ENCODE measurements at places on chromosomes 7 and 10.

DNA sequence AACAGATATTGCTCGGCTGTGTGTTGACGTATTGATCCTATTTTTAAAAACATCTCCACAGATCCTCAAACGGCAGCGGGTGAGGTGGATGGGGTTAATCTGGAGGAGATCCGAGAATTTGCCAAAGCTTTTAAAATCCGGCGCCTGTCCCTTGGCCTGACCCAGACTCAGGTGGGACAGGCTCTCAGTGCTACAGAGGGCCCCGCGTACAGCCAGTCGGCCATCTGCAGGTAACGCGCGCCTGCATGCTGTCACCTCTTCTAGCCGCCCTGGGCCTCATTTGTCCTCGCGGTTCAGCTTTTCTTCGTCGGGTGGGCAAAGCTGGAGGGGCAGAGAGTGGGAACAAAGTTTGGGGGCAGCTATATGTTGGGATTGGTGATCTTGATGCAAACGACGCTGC lies 105.7 kb upstream of the YAE1 start:
- DNase-seq = no peak

DNA sequence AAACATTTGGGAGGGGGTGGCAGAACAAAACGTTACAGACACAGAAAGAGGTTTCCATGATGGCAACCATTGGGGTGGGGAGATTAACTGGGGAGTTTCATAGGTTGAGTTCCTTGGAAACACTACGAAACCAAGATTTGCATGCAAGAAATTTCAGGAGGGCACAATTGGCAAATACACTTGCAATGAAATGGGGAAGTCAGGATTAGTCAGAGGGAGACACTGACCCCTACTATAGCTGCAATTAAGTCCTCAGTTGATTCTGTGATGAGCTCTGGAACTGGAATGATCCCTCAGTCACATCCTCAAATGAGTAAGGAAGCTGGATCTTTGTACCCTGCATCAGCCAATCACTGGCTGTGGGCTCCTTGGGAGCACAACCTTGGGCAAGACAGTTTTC lies 22.1 kb downstream of the CPEB3 start:
- no peak for DNase-seq

GRCh38 chr7:107147464-107148393 lies 21.1 kb upstream of the HBP1 start:
- DNase-seq = no peak

DNA sequence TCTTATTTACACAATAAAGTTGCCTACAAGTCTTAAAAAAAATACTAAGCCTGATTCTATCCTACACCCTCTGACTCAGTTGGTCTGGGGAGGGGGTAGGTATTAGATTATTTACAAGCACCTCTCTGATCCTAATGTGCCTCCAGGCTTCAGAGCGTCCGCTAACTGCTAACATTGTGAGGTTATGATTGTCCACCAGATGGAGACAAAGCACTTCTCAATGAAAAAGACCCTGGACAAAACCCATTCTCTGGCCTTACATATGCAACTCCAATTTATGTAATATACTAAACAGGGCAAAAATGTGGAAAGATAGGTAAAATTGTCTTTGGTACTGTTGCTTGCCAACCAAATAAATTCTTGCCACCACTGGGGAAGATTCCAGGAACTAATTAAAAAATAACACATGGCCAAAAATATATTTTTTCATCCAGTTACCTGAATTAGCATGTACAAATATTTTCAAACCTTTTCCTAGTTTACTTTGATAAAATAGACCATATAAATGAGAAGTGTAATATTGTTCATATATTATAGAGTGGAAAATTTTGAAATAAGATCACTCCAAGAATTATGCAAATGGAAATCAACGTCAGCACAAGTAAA lies 92.4 kb downstream of the KIF20B start:
- peak; percentile 36 for DNase-seq

DNA sequence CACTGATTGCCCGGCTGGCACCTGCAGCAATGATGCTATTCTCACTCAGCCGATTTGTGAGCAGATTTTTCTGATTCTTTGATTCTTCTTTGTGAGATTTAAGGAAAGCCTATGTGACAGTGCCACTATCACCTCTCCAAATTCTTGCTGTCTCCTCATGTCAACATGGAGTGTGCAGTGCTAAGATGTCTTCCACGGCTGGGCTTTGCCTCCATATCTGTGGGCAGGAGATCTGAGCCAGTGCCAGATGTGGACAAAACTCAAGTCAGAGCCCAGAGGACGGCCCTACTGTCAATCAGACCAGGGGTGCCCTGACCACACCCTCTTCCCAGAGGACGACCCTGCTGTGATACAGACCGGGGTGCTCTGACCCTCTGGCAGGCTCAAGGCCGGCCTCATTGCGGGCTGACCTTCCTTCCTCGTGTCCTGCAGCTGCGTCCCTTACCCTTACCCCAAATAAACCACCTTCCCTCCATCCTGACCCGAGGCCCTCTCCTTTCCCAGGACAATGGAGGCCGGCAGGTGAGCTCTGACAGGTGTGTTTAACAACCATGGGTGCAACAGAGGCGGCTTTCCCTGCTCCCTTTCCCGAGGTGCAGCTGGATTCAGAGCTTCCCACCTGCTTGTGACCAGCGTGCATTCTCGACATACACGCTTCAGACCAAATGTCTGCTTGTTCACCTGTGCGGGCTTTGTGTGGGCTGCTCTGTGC lies 221.4 kb downstream of the ADARB2 start:
- DNase-seq = no peak

GRCh38 chr7:35646289-35647023 lies 48.5 kb downstream of the HERPUD2 start:
- DNase-seq = no peak

GRCh38 chr10:44713307-44713706 lies 197.8 kb upstream of the TMEM72 start:
- no peak for DNase-seq

DNA sequence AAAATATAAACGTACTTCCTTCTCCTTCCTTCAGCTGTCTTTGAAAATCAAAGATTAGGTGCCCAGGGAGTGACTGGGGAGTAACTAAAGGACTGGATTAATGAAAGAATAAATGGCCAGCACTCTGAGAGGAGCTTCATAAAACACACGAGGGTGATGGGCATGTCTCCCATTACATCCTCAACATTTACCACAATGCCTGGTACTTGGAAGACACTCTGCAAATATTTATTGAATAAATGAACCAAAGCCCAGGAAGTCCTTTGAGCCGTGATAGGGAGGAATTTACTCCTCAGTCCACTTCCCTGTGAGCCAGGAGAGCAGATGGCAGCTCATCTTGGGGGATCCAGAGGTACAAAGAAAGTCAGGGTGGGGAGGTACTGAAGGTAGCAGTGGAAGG lies 96.3 kb downstream of the RAB11FIP2 start:
- no peak for DNase-seq

- no peak for DNase-seq
Measured at GRCh38 chr10:129622736-129623135, 155.7 kb downstream of the MGMT start.

GRCh38 chr7:47809387-47809786 lies 138.9 kb downstream of the PKD1L1 start:
- no peak for DNase-seq

DNA sequence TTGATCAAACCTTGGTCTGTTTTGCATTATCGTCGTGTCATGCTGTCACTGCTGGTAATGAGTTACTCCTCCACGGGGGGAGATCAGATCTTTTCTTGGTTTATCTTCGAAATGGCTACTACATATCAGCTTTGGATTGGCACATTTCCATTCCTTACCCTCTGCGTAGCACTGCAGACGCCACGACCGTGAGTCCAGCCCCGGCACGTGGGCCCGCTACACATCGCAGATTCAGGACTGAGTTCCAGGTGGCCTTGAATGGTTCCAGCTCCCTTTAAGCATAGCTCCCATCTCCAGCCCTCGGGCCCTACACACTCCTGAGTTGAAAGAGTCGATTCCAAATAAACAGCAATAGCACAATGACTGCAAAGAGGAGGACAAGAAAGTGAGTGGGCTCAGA lies 238.6 kb upstream of the PFKP start:
- no peak for DNase-seq

GRCh38 chr7:57385668-57386067 lies 64.3 kb upstream of the ZNF716 start:
- DNase-seq = no peak

GRCh38 chr10:97675222-97675621 lies 11.8 kb downstream of the AVPI1 start:
- DNase-seq = no peak

GRCh38 chr7:134709197-134709596 lies 62.5 kb downstream of the BPGM start:
- DNase-seq = no peak

- DNase-seq = no peak
Measured at GRCh38 chr10:43206391-43207235, 60.3 kb downstream of the RASGEF1A start.

GRCh38 chr7:119936836-119937235 lies 336.1 kb upstream of the KCND2 start:
- DNase-seq = no peak

- no peak for DNase-seq
Measured at GRCh38 chr10:111455776-111456426, 379.1 kb downstream of the ADRA2A start.

DNA sequence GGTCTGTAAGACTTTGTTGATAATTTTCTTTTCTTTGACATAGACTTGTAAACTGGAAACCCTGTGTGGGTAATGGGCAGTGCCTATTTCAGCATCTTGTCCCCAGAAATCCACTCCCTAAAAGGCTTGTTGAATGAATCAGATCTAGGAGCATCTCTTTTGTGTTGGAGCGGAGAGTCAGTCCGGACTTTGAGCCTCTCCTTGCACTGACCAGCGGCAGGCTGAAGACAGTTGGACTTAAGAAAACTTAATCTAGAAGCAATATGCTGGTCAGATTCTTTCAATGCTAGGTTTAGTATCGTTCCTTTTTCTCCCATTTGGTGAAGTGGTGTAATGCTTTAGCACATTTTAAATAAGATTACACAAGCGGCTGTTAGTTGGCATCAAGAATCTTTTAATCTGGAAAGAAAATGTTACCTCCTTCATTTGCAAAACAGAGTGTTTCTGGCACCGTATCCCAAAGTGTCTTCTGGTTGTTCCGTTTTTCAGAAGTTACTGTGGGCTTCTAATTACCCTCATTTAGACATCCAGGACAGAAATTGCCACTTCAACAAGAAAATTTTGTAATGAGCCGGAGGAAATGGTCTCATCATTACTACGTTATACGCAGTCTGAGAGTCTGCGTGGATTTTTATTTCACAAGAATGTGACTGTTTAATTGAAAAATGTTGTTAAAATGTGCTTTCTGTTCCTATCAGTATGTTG lies 74.7 kb downstream of the CUX1 start:
- DNase-seq = no peak

GRCh38 chr7:16204953-16205352 lies 216.4 kb downstream of the CRPPA start:
- no peak for DNase-seq

- DNase-seq = no peak
Measured at GRCh38 chr10:17648243-17649035, 4.5 kb downstream of the STAM start.

- no peak for DNase-seq
Measured at GRCh38 chr7:100825215-100825671, 2.1 kb downstream of the EPHB4 start.

GRCh38 chr10:122158362-122158761 lies 112.7 kb upstream of the BTBD16 start:
- DNase-seq = no peak

DNA sequence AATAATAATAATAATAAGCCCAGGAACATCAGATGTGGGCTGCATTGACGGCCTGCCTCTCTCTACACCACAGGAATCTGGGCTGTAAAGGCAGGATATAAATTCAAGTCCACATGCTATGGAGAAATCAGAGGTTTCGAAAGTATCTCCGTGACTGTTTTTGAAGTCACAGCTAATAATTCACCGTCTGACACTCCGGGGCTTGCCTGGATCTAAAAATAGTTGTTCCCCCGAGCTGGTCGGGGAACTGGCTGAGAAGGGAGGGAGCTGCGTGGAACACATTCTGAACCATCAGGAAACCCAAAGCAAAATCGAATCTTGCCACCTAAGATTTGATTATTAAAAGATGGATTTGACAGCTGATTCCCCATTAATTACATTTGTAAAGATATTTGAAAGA lies 35.4 kb downstream of the KLF6 start:
- DNase-seq = no peak

DNA sequence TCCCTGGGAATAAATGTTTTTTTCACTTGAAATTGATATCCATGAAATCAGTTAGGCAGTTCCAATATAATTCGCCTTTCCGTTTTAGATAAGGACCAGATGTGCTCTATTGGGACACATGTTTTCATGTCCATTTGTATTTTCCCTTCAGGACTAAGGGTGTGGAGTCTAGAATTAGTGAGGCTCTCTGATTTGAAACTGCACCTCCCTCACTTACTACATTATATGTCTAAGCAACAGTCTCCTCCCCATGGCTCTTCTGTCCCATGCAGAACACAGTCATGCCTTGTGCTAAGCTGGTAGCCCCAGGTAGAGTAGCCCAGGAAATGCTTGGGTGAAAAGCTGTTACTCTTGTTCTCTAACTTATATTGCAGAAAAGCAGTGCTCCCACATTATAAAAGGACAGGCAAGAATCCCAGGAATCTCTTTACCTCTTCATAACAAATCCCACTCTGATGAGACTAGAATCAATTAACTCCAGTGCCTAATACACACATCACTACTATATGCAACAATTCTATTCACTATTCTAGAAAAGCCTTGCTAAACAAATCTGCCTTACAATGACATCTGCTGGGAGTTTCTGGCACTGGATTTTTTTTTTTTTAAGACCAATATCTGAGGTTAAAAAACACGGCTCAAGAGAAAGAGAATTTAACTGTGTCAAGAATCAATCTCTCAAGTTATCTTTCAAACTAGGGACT lies 293.9 kb downstream of the SNX13 start:
- DNase-seq = no peak

GRCh38 chr10:6416892-6417512 lies 163.1 kb downstream of the PRKCQ start:
- no peak for DNase-seq

DNA sequence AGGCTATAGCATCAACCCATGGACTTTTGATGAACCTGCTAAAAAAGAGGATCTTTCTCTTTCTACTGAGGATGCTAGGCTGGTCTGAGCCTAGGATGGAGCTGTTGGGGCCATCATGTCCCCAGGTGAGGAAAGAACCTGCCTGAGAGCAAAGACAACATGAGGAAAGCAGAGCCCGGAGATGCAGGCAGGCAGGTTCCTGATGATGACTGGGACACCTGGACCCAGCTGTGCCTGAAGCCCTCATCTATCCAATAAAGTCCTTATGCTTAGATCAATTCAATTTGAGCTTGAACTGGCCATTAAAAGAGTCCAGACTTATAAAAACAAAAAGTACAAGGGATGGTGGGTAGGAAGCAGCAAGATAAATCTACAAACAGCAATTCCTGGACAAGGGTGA lies 48.9 kb downstream of the KIFBP start:
- DNase-seq = no peak

DNA sequence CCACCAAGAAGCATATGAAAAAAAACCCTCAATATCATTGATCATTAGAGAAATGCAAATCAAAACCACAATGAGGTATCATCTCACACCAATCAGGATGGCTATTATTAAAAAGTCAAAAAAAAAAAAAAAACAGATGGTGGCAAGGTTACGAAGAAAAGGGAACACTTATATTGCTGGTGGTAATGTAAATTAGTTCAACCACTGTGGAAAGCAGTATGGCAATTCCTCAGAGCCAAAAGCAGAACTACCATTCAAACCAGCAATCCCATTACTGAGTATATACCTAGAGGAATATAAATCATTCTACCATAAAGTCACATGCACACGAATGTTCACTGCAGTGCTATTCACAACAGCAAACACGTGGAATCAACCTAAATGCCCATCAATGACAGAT lies 46.0 kb downstream of the CNOT4 start:
- DNase-seq = no peak
